ENCODE measurements at places on chromosomes 16 and 17. TPM values are rescaled to one million over a fixed set of nuclear protein-coding genes. Genes with fewer than 3 reads are reported as not detected.

DNA sequence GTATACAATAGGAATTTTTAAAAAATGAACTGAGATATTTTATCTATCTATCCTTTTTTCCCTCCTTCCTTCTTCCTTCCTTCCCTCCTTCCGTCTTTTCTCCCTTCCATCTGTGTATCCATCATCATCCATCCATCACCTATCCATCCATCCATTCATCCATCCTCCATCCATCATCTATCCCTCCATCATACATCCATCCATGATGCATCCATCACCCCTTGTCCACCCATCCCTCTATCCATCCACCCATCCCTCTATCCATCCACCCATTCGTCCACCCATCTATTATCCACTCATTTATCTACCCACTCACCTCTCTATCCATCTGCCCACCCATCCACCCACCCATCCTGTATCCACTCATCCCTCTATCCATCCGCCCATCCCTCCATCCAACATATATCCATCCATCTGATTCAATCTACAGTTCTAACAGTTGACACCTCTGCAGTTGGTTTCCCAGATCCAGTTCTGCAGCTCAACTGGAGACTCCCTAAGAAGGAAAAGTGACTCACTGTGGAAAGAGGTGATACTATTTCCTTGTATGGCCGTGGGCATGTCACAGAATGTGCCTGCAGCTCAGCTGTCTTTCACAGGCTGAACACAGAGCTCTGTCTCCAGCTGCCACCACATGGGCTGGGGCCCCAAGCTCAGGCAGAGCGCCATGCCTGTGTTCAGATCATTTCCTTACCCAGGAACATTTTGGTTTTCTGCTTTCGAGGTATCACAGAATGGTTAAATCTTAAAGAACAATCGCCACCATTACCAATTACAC, 130.8 kb downstream of the XYLT1 start:
- H3K4me1 ChIP-seq: peaks cover 13% of the 10 kb centered on the region
- no peak for DNase-seq
- H3K4me3 ChIP-seq: no peak overlapping the region
- no peaks in the 10 kb centered on the region for H3K36me3 ChIP-seq

DNA sequence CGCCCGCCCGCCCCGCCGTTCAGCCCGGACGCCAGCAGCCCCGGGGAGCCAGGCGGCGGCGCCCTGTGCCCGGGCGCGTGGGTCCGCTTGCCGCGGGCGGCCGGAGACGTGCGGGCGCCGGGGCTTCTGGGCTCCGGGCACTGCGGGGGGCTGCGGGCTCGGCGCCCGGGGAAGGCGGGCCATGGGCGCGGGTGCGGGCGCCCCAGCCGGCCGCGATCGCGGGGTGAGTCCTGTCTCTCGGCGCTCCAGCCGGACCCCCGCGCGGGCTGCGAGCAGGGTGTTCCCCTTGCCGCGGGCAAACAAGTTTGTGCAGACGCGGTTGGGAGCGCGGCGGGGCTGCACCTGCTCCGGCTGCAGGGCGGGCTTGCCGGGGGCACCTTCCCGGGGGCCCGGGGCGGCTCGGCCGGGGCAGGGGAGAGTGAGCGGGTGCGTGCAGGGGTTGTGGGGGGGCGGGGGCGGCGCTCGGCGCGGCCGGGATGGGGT, 292 bp downstream of the WSCD1 start:
- peaks cover 36% of the 10 kb centered on the region for H3K27me3 ChIP-seq
- H3K4me1 ChIP-seq: peaks cover 44% of the 10 kb centered on the region
- H3K36me3 ChIP-seq: no peaks in the 10 kb centered on the region
- peak; percentile 12 for DNase-seq

The DLG4 gene
- 51.4 TPM for total RNA-seq

The DNAH9 gene
- 18.6 TPM for total RNA-seq

GRCh38 chr17:29867643-29868181, 62.3 kb downstream of the SSH2 start:
- peaks cover 38% of the 10 kb centered on the region for H3K4me1 ChIP-seq
- no peaks in the 10 kb centered on the region for H3K36me3 ChIP-seq
- no peak overlapping the region for H3K27ac ChIP-seq
- no peak for DNase-seq
- no peak overlapping the region for H3K4me3 ChIP-seq

- no peak overlapping the region for H3K4me3 ChIP-seq
- peaks cover 15% of the 10 kb centered on the region for H3K27me3 ChIP-seq
- DNase-seq: no peak
- no peaks in the 10 kb centered on the region for H3K36me3 ChIP-seq
Observed at GRCh38 chr17:8900626-8901585, 33.4 kb upstream of the PIK3R6 start.

DNA sequence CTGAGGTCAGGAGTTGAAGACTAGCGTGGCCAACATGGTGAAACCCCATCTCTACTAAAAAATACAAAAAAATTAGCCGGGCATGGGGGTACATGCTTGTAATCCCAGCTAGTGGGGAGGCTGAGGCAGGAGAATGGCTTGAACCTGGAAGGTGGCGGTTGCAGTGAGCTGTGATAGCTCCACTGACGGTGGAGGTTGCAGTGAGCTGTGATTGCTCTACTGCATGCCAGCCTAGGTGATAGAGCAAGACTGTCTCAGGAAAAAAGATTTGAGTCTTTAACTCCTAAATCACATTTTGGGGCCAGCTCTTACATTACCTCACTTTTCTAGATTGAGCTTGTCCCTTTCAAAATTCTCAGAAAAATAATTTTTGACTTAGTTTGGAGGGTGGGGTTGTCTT, 15.2 kb downstream of the VMP1 start:
- H3K36me3 ChIP-seq: no peaks in the 10 kb centered on the region
- peaks cover 15% of the 10 kb centered on the region for H3K4me1 ChIP-seq
- H3K27ac ChIP-seq: no peak overlapping the region
- H3K4me3 ChIP-seq: no peak overlapping the region

The ZPBP2 gene
- total RNA-seq: not detected

GRCh38 chr16:69367980-69368379, 16.4 kb upstream of the TMED6 start:
- peaks cover 23% of the 10 kb centered on the region for H3K36me3 ChIP-seq
- no peaks in the 10 kb centered on the region for H3K4me1 ChIP-seq
- no peak for DNase-seq
- H3K4me3 ChIP-seq: no peak overlapping the region
- no peaks in the 10 kb centered on the region for H3K27me3 ChIP-seq

DNA sequence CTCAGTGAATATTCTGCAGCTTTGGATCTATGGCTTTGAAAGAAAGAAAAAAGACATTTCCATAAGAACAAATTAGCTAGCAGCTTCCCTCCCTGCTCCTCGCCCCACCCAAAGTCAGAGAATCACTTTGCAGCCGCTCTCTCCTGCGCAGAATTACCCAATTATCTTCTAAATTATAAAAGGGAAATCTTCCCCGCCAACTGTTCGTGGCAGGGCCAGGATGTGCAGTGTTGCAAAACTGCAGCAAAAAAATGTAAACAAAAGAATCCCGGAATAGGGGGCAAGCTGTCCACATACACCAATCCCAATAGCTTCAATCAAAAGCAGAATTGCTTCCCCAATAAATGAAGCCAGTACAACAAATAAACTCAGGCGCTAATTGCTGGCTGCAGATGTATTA, 510.6 kb downstream of the RBFOX1 start:
- peaks cover 54% of the 10 kb centered on the region for H3K27me3 ChIP-seq
- DNase-seq: no peak
- H3K36me3 ChIP-seq: no peaks in the 10 kb centered on the region
- peaks cover 18% of the 10 kb centered on the region for H3K4me1 ChIP-seq
- H3K4me3 ChIP-seq: no peak overlapping the region

DNA sequence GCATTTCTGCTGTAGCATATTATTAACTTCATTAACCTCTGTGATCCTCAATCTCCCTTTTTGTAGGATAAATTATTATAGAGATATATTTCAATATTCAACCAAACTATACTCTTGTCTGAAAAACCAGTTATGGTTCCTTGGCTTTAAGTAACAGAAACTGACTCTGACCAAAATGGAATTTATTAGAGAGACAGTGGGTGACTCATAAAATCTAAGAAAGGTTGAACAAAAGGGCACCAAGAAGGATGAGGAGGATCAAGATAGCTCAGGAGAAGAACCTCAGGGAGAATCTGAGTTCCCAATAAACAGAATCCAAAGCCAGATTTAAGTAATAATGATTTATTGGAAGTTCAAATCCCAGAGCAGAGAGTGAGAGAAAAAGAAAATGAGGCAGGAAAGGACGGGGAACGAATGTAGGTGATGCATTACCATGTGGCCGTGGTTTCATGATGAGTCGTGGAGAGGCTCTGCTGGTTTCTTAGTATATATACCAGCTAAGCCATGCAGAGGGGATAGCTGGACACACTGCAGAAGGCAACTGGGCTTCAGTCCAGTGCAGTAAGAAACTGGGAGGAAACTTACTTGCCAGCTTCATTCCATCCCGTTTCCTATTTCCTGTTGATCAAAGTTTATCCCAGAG, 151.5 kb upstream of the GOT2 start:
- H3K4me1 ChIP-seq: no peaks in the 10 kb centered on the region
- no peak for DNase-seq
- H3K4me3 ChIP-seq: no peak overlapping the region
- H3K27ac ChIP-seq: no peak overlapping the region

DNA sequence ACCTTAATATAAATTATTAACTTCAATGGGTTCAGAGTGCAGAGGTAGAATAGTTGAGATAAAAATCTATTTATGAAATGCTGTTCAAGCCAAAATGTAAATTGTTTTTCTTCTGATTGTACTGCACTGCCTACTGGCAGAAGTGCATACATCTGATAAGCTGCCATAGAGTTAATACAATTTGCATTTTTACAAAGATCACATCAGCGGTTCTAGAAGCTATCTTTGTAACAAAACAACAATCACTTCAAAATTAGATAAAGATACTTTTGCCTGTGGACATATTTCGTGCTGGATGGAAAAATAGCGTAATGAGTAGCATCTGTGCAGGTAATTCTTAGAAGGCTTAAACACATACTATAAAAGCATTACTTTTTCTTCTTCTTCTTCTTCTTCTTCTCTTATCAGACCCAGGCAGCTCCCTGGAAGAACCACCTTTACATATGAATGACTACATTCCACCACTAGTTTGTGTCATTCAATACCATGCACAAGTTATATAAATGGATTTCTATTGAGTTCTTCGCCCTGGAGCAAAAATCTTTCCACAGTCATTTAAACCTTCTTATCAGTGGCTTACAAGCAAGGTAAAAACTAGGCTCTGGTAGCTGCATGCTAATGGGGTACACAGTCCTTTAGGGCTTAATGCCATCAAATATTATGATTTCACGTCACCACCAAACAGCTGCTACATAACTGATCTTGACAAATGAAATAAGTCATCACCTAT, 47.0 kb downstream of the SYNRG start:
- no peak overlapping the region for H3K4me3 ChIP-seq
- no peak overlapping the region for H3K27ac ChIP-seq

DNA sequence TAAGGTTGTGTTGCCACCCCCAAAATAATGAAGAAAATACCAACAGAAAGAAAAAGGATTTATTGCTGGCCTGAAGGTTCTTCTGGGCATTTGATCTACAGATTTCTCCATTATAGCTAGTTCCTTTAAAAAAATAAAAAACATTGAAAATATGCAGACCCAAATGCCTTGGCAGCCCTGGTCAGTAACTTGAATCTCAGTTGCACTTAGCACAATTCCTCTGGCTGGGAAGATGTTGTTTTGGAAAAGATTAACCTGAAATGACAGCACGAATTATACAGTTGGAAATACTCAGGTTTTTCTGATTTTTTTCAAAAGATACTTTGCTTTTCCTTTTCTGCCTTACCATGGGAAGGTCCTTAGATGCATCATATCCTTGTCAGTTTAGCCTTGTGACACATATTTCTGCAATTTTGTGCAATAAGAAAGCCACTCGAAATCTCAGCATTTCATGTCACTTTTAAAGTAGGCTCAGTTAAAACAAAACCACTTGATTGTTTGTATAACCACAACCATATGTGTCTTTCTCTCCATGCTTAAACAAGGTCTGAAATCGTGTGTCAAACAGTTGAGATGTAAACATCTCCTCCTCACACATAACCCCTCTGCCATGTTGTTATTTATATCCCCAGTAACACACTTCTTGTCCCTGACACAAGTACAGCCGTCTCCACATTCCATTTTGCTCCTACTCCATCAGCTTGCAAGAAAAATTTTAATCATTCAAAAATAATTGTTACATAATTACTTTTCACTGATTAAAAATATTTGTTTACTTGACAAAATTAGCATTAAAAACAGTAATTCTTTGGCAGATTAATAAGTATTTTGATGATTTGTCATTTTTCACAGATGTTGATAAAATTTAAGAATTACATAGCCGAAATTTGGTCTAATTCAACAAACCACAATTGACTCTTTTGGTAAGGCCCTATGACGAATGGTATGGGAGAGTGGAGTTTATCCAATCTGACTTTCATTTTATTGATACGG, 61.1 kb downstream of the SIAH1 start:
- H3K27me3 ChIP-seq: no peaks in the 10 kb centered on the region
- no peak for DNase-seq
- no peak overlapping the region for H3K27ac ChIP-seq
- no peaks in the 10 kb centered on the region for H3K36me3 ChIP-seq
- H3K4me1 ChIP-seq: peaks cover 2% of the 10 kb centered on the region

The DLX3 gene
- 1.0 TPM for total RNA-seq

DNA sequence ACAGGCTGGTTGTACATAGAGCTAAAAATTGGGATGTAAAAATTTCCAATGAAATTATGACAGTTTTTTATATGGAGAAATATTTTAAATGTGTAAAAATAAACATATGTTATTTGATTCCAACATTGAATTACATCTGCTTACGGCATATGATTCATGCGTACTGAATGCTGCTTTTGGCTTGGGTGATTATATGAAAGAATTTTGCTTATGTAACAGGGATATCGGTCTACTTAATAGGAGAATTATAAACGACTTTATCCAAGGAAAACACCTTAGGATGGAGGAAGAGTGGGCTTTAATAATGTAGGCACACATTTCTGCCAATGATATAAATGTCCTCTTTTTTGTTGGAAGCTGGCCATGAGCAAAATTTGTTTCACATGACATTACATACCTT, 197.3 kb upstream of the GOT2 start:
- H3K36me3 ChIP-seq: peaks cover 2% of the 10 kb centered on the region
- no peak for DNase-seq

The AANAT gene
- total RNA-seq: 0.39 TPM

GRCh38 chr17:57366558-57367351, 110.4 kb downstream of the MSI2 start:
- H3K4me3 ChIP-seq: no peak overlapping the region
- peak overlapping the region; percentile 10 for H3K27ac ChIP-seq
- peaks cover 3% of the 10 kb centered on the region for H3K36me3 ChIP-seq
- no peaks in the 10 kb centered on the region for H3K27me3 ChIP-seq
- DNase-seq: no peak

The FBXL16 gene
- 3.0 TPM for total RNA-seq

DNA sequence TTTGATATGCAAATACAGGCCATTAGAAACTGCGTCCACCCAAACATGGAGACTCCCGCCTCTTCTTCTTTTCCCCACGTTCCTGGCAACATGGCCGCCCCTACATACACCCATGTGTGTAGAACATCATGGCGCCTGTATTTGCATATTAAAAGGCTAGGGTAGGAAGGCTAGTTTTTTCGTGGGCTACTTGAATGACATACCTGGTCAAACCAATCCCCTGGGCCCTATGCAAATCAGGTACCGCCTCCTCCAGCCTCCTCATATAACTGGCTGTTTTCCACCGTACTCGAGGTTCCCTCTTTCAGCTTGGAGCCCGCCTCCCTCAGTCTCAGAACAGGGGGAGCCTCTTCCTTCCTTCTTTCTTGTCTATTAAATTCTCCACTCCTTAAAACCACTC, 840 bp upstream of the CD300LB start:
- H3K4me1 ChIP-seq: no peaks in the 10 kb centered on the region
- H3K4me3 ChIP-seq: no peak overlapping the region
- H3K36me3 ChIP-seq: no peaks in the 10 kb centered on the region
- DNase-seq: no peak

The KCNG4 gene
- not detected for total RNA-seq

All from neural crest cell (in vitro differentiated cells).